ENCODE measurements at places on chromosomes 12 and 14.

- DNase-seq: no peak
Measured at GRCh38 chr12:49954863-49955830, 4.6 kb downstream of the AQP2 start.

DNA sequence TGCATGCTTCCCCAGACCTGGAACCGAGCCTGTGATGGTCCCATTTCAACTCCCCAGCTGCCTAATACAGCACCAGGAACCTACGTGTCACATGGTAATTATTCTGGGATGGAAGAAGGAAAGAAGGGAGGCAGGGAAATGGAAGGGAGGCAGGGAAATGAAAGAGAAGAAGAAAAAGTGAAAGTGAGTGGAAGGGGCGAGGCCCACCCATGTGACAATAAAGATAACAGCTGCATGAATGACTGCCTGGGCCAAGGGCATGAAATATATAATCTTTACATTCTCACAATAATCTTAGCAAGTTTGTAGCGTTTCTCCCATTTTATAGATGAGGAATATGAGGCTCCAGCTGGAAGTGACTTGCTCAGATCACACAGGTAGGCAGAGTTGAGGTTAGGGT, 245.0 kb upstream of the PWP1 start:
- DNase-seq: no peak

DNA sequence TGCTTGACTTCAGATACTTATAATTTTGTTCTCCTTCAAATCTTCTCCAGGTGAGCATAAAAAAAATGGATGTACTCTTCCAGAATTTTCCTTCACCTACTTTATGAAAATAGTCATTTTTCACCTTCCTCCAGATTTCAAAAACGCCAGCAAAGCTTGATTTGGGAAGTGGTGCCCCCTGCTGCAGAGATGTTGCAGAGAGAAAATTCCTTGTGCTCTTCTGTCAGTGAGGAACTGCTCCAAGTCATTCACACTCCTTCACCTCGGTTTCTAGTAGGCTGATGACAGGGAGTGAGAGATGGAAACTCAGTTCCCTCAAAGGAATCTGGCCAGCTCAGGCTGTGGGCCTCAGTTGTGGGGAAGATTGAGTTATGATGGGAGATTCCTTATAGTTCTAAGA, 24.2 kb upstream of the RNASE3 start:
- no peak for DNase-seq

DNA sequence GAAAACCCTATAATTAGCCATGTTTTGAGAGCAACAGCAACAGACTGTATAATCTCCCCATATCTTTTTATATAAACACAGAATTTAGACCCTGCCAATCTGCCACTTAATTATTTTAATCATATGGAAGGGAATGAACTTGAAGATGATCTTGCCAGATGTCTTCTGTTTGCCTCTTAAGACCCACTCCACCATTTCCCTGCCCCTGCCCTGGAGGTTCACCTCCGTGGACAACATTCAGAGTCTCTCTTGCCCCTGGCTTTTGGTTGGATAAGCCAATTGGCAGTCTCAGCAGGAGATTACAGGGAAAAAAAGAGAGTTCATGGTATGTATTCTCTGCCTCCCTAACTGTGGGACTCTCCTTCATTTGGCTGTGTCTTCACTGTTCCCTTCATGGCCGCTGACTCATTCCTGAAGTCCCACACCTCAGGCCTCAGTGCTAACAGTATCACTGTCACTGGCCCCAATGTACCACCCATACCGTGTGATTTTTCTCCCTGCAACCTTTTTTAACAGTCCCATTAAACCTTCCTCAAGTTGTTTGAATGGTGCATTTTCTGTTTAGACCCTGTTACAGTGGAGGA, 184.8 kb downstream of the PIK3C2G start:
- no peak for DNase-seq

Data from AG04450 (cell line).